ENCODE measurements at places on chromosomes 7 and 10.

GRCh38 chr10:1629326-1630198 lies 107.8 kb downstream of the ADARB2 start:
- DNase-seq = no peak

- DNase-seq = no peak
Measured at GRCh38 chr7:92685136-92686042, 95.2 kb upstream of the FAM133B start.

GRCh38 chr10:83252596-83252995 lies 886.7 kb upstream of the GHITM start:
- no peak for DNase-seq

DNA sequence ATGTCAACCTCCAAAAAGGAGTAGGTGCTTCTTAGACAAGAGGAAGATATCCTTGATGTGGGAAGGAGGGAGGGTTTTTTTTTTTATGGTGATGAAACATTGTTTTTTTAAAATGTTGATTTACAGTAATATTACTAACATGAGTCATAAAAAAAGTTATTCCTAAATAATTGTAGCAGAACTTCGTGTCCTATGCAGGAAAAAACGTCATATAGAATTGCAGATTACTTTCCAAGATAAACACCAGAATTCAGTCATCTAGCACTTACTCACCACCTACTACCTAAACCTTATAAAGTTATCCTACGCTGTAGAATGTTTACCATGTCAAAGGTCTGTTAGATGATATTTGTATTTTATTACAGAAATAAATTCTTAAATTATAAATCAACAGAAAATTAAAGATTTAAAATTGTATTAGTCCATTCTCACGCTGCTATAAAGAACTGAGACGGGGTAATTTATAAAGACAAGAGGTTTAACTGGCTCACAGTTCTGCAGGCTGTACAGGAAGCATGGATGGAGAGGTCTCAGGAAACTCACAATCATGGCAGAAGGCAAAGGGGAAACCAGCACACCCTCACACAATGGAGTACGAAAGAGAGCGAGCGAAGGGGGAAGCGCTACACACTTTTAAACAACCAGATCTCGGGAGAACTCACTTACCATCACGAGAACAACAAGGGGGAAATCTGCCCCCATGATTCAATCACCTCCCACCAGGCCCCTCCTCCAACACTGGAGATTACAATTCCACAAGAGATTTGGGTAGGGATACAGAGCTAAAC lies 105.2 kb upstream of the NEBL start:
- peak; percentile 89 for DNase-seq

- DNase-seq = peak; percentile 76
Measured at GRCh38 chr10:34299105-34299611, 515.9 kb downstream of the PARD3 start.

GRCh38 chr10:3874990-3875841 lies 90.2 kb upstream of the KLF6 start:
- DNase-seq = no peak

- DNase-seq = no peak
Measured at GRCh38 chr7:17320657-17321056, 22.2 kb downstream of the AHR start.

GRCh38 chr10:96700374-96701099 lies 19.8 kb downstream of the PIK3AP1 start:
- DNase-seq = no peak

DNA sequence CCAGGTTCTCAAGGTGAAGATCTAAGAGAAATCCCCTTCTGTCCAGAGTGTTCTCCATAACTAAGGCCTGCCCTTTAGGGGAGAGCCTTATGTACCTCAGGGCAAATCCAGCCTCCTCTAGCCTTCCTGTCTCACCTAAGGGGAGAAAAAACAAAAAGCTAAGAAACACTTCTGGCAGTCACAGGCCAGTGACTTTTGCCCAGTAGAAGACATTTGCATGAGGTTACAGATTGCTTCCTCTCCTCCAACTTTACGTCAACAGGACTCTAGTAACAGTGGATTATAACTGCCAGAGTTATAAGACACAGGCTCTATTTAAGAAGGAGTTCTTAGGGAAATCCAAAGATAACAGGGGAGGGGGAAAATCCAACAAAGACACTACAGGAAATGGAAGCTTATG lies 15.9 kb upstream of the FAM241B start:
- DNase-seq = no peak

GRCh38 chr7:129799350-129799955 lies 153.3 kb downstream of the UBE2H start:
- no peak for DNase-seq

GRCh38 chr10:93993782-93994437 lies at the start of gene PLCE1:
Gene PLCE1, plus strand, starts transcription at chr10:93993931. Its CDS starts 37,116 bp downstream, at chr10:94031047.
- DNase-seq = peak; percentile 26

- peak; percentile 11 for DNase-seq
Measured at GRCh38 chr10:69965919-69966662, 86.6 kb upstream of the MACROH2A2 start.

DNA sequence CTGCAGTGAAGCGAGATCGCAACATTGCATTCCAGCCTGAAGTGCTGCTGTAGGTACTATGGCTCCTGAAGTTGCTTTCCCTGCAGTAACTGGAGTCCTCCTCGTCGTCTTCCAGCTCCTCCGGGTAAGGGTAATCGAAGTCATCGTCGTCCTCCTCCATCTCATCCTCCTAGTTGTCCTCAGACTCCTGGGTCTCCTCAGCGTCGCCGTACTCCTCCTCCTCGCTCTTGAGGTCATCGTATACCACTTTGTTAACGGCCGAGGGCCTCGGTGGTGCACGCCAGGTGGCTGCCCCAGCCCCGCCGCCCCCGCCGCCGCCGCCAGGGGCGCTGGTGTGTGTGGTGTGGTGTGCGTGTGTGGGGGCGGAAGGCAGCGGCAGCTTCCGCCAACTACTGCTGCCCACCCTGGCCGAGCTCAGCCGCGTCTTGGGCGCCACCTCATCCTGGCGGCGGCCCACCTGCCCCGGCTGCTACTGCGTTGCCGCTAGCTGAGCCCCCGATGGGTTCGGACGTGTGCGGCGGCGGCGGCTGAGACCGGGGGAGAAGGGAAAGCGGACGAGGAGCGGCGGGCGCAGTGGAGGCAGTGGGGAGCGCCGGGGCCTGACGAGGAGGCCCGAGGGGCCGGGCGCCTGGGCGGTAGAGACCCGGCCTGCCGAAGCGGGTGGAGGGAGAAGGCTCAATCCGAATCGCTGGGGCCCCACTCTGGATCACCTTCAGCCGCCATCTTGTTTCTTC lies 11.8 kb upstream of the ACBD5 start:
- peak; percentile 69 for DNase-seq

- DNase-seq = no peak
Measured at GRCh38 chr7:156956727-156957126, 7.2 kb downstream of the NOM1 start.

DNA sequence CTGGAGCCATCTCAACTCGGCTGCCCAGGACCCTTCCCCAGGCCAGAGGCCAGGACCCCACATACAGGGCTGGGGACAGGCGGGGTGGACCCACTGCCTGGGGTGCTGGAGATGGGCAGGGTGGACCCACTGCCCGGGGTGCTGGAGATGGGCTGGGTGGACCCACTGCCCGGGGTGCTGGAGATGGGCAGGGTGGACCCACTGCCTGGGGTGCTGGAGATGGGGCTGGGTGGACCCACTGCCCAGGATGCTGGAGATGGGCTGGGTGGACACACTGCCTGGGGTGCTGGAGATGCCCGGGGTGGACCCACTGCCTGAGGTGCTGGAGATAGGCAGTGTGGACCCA lies 32.4 kb upstream of the FOXL3 start:
- DNase-seq = no peak

GRCh38 chr10:44341886-44342285 lies 43.0 kb downstream of the CXCL12 start:
- no peak for DNase-seq

Data from fibroblast of pulmonary artery (primary cell).